ENCODE measurements at places on chromosomes 1 and 21.

DNA sequence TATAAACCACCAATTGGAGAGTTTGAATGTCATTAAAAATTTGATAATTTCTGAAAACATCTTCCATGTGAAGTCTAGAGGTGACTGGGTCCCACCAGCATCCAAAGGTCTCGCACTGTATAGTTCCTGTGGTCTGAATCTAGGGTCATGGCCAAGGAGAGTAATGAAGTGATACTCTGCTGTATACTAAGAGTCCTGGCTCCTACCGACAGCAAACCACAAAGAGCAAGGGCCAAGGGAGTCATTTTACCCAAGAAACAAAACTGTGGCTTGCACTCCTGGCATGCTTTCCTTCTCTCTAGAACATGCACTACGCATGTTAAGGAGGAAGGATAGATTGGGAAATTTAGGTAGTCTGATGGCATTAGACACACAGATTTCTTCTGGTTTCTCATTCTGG lies 115.6 kb downstream of the BRINP2 start:
- DNase-seq, result no peak

- no peak for DNase-seq
Measured at GRCh38 chr1:16155537-16156410, at the start of gene EPHA2. TSS of gene EPHA2 (minus strand) at chr1:16156069. CDS start at chr1:16155932, 137 bp downstream.

DNA sequence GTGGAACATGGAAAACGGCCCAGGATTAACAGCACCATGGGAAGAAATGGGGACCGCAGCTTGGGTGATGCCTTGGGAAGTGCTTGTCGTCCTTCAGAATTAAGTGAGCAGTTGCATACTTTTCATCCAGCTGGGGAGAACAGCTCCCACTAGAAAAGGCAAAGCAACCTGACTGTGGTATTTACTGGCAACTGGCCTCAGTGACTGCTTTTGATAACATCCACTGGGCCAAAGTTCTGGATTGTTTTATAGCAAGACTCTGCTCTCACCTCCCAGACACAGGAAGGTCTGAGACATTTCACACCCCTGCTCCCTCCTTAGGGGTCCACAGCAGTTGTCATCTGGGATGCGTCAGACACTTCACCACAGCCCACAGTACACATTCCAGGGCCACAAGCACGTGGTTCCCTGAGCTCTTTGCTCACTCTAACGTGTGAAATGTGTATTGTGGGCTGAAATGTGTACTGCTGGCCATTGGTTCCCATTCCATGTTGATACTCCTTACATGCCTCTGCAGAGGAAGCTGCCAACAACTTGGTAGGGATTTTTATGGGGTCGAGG lies 6.6 kb downstream of the PAPPA2 start:
- DNase-seq, result no peak

DNA sequence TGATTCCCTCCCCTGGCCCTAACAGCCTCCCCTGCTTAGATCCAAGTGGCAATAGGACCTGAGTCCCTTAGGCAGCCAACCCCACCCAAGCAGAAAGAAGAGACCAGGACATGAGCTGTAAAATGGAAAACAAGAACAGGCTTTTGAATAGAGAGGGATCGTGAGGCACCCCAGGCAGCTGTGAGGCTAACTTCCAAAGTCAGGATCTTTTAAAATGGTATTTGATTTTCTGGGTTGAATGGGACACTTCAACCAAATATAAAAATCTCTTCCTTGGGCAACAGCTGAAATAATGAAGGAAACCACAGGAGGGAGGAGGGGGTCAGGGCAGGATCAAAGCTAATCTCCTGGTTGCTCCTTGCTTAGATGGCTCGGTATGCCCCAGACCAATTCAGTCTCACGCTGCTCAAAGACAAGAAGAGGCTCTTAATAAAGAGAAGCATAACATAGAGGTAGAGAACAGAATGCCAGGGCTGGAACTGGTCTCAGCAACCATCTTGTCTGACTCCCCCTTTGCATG lies 28.6 kb upstream of the AVPR1B start:
- DNase-seq, result no peak

GRCh38 chr1:65467536-65467935 lies 47.1 kb downstream of the LEPR start:
- DNase-seq, result no peak

DNA sequence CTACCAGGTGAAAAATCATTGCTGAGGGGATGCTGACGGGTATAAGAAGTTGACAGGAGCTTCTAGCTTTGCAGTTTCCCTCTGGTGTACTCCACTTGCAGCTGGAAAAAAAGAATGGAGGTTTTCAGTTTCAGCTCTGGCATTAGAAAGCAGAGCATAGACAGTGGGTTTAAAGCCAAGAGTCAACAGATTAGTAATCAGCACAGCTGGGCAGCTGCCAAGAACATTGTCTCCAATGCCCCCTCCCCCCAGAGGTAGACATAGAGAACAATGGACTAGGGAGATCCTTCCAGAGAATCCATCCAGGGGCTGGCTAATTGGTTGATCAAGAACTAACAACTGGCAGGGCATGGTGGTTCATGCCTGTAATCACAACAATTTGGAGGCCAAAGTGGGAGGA lies 10.1 kb upstream of the ZBTB8B start:
- DNase-seq, result no peak

DNA sequence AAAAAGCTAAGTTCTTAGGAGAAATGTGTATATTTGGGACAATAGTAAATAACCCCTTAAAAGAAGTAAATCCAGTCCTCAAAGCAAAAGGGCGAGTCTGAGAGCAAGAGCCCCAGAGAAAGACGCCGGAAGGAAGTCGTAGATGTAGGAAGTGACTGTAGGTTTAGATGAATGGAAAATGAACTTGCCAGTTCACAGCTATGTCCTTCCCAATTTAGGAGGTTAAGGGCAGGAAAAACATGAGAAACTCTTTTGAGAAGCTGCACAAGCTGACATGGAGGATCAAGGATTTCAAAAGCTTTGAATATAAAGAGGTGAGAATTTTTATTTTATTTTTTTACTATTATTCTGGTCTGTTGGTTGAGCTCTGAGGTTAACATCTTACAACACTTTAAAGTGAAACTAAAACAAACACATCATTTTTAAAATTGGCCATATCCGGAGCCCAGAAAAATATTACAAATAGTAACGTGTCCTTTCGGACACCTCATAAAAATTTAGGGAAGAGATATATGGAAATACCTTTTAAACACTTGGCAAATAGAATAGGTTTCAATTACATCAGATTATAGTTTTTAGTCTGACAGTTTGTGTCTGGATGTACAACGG lies 1178.6 kb downstream of the MRPL39 start:
- DNase-seq, result peak; percentile 33

- no peak for DNase-seq
Measured at GRCh38 chr1:219940707-219941106, 12.3 kb upstream of the SLC30A10 start.

- peak; percentile 72 for DNase-seq
Measured at GRCh38 chr1:156608981-156609380, 7.7 kb upstream of the GPATCH4 start.

- DNase-seq, result no peak
Measured at GRCh38 chr1:40256401-40257084, 1.5 kb upstream of the ZMPSTE24 start.

DNA sequence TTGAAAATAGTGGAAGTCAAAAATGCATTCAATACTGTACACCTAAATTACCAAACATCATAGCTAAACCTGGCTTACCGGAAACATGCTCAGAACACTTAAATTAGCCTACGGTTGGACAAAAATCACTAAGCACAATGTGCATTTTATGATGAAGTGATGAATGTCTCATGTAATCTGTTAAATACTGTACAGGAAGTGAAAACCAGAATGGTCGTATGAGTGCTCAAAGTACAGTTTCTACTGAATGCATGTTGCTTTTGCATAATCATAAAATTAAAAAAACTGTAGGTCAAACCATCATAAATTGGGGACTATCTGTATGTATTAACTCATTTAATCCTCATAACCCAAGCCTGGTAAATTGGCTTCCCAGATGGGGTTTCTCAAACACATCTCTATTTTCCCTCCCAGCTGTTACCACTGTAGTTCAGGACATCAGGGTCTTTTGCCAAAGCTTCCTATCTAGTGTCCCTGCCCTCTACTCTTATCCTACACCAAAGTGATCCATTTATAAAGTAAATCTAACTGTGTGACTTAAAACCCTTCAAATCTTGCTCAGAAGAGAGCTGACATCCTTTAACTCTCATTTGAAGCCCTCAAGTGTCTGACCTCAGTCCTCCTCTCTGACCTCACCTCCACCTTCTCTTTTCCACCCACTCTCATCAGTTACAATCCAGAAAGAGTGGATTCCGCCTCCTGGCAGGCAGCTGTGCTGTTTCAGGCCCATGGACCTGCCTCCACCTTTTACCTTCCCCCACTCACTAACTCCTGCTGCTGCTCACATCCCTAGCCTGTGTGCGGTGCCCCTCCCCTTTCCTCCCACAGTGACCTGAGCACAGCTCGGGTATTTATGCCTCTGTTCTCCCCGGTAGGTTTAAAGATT lies 356.4 kb upstream of the ST6GALNAC5 start:
- DNase-seq, result no peak

GRCh38 chr21:42010507-42011495 lies 641 bp upstream of the ZBTB21 start:
- DNase-seq, result peak; percentile 25

DNA sequence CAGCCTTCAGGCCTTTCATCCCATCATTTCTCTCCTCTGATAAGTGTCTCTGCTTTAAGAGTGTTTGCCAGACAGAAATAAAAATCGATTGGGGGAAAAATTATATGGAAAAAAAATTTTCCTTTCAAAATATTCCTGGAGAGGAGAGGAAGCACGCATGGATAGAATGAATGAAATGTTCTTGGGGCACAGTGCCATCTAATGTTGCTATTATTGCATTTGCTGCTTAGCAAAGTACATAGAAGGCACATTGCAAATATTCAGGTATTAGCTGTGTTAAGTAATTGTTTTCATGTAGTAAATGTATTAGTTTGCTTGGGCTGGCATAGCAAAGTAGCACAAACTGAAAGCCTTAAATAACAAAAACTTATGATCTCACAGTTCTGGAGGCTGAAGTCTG lies 18.1 kb downstream of the B3GALT5 start:
- DNase-seq, result no peak

GRCh38 chr1:93961906-93962305 lies 52.7 kb upstream of the GCLM start:
- DNase-seq, result no peak

- DNase-seq, result no peak
Measured at GRCh38 chr1:204456826-204457442, 37.7 kb downstream of the PIK3C2B start.

- DNase-seq, result peak; percentile 58
Measured at GRCh38 chr1:224433701-224434672, 610 bp downstream of the WDR26 start.

- peak; percentile 72 for DNase-seq
Measured at GRCh38 chr1:32876341-32877210, 5.9 kb upstream of the FNDC5 start.

DNA sequence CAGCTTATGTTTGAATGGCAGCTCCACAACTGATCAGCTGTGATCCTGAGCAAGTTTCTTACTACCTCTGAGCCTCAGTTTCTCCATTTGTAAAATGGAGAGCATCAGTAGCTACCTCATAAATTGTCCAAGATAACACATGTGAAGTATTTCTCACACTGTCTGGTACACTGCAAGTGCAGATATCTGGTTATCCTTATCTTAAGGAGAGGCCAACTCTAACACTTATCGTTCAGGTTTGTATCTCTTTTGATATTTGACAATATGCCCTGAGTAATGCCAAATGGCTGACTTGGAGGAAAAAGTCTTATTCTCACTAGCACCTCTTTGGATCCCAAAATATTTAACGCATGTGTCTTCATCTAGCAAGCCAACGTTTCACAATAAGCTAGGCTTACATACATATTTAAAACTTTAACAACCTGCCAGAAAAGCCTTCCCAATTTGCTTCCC lies 2.7 kb downstream of the CSRP1 start:
- no peak for DNase-seq

- no peak for DNase-seq
Measured at GRCh38 chr1:54645806-54646676, 4.5 kb downstream of the MROH7 start.

GRCh38 chr1:244286341-244286740 lies 165.4 kb downstream of the ADSS2 start:
- no peak for DNase-seq

- no peak for DNase-seq
Measured at GRCh38 chr1:201578008-201578888, 39.3 kb downstream of the NAV1 start.

DNA sequence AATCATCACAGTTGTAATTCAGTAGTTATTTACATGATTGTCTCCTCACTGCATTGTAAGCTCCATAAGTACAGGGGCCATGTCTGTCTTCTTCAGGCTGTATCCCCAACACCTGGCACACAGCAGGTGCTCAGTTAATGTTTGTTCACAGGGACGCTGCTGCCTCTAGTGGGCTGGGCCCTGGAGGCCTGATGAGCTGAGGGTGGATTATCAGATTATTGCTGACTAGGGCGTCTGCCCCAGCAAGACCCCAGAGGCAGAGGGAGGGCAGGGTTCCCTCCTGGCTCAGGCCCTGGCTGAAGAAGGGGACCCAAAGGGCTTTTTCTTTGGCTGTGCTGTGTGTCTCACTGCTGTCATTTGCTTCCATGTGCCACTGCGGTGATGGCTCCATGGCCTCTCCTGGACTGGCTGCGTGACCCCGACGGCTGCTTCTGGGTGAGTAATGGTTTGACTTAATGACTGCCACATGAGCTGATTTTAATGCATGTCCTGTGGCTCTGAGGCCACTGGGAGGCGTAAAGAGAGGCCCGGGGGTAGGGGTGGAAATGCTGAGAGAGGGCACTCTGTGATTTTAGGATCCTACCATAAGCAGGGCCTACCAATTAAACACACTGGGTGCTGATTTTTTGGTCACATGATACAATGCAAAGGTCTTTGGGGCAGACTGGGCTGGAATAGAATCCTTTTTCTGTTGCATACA lies 20.8 kb upstream of the EPB41 start:
- DNase-seq, result peak; percentile 26

- DNase-seq, result no peak
Measured at GRCh38 chr1:94280541-94280940, 43.2 kb upstream of the ARHGAP29 start.

- DNase-seq, result no peak
Measured at GRCh38 chr1:212853658-212854057, 4.4 kb upstream of the FLVCR1 start.

GRCh38 chr21:28590676-28591075 lies 402.0 kb downstream of the LTN1 start:
- DNase-seq, result no peak

GRCh38 chr1:11690397-11691301 lies 861 bp upstream of the DRAXIN start:
- DNase-seq, result no peak

- DNase-seq, result peak; percentile 81
Measured at GRCh38 chr1:227788271-227789083, 27.0 kb upstream of the PRSS38 start.

All from activated CD4-positive, alpha-beta T cell treated with anti-CD3 and anti-CD28 coated beads, Interleukin-2, amount 10 ng/mL, durations not matched to agents 7 days and 5 days (primary cell).